ENCODE measurements at places on chromosomes 2 and 18.

DNA sequence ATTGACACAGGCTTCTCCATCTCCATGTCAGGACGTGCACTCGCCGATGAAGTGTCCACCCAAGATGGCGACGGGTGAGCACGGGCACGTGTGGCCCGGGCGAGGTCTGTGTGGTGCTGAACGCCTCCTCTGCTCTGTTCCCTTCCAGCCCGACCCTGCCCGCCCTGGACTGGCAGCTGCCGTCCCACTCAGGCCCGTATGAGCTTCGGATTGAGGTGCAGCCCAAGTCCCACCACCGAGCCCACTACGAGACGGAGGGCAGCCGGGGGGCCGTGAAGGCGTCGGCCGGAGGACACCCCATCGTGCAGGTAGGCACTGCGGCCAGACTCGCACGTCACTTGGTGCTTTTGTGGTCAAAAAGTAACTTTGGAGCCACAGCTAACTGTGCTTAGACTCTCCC, 37.7 kb downstream of the NFATC1 start:
- no peak for DNase-seq

DNA sequence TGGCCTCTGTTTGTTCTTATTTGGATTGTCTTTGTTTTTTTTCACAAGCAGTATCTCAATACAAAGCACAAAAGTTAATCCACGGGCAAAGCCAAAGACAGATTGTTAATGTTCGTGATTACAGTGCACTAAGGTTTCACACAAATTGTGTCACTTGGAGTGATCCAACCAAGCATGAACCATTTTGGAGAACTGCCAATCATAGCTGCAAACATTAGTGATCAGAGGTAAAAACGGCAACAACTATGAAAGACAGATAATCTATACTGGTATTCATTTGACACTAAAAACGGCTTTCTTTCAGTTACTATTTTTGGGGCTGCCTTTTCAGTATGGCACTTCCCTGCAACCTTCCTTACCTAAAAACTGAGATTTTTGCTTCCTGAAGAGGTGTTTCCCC, 213.1 kb upstream of the GULP1 start:
- no peak for DNase-seq

GRCh38 chr2:229098801-229099200, 172.3 kb downstream of the PID1 start:
- DNase-seq, result no peak

DNA sequence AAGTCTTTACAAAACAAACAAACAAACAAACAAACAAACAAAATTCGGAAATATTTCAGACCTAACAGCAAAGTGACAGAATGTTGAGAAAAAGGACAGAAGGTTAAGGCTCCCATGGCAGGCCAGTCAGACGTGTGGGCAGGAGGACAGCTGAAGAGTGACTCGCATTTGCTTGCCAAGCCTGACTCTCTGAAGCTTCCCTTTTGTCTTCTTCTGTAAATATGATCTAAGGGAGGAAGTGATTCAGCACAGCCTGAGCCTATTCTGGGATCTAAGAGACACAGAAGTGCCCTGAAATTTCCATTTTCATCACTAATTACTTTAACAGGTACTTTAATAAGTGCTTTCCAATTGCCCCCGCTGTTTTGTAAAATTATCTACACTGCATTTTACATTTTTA, 134.0 kb upstream of the LYPD1 start:
- peak; percentile 62 for DNase-seq

- no peak for DNase-seq
These were observed 108.2 kb downstream of the PDE1A start for GRCh38 chr2:182318466-182319220.
